MG63 (cell line): ENCODE measurements at places on chromosomes 7 and 10.
A peak's percentile ranks its signal among the peaks of the same experiment; 100 is the strongest.

DNA sequence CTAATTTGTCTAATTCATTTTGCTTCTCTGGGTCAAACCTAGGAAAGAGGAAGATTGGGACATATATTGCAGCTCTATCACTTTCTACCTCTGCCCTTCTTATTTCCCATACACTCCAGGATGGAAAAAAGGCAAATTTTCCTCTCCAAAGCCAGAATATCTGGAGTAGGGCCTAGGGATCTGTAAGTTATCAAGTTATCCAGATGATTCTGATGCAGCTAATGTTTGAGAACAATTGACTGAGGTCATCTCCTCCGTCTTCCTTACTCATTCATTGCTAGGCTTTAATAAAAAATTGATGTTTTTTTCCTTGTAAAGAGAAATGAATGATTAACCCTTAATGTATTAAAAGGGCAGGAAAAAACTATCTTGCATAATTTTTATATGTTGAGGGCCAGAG, 211.9 kb upstream of the GLI3 start:
- no peak for DNase-seq

DNA sequence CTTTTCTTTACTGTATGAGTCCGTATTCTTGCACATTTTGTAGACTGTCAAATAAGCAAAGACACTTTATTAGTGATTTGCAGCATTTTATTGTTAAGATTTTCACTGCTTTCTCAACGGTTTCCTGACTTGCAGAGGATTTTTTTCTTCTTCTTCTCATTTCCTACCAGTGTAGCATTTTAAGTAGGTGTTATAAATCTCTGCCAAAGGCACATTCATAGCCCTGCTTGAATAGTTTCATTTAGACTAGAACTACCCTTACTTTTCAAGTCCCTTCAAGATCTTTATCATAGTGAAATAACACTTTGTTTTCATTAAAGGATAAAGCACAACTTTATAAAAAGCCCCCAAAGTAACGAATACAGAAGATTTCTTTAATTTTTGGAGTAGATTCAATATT, 271.4 kb downstream of the TSPAN12 start:
- DNase-seq: no peak

DNA sequence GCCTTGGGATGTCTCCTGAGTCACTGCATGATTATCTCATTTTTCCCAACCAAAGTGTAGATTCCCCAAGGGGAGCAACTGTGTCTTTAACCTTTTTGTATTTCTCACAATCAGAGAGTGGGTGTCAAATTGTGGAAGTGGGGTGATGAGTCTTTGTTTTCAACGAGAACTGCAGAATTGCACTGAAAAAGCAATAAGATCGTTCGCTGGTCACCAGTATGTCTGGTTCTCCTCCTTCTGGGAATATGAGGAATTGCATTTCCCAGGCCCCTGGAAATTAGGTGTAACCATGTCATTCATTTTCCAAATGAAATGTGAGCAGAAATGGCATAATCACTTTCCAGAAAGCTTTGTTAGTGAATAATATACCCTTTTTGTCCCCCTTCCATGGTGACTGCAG, 326.9 kb downstream of the GPAM start:
- DNase-seq: no peak

DNA sequence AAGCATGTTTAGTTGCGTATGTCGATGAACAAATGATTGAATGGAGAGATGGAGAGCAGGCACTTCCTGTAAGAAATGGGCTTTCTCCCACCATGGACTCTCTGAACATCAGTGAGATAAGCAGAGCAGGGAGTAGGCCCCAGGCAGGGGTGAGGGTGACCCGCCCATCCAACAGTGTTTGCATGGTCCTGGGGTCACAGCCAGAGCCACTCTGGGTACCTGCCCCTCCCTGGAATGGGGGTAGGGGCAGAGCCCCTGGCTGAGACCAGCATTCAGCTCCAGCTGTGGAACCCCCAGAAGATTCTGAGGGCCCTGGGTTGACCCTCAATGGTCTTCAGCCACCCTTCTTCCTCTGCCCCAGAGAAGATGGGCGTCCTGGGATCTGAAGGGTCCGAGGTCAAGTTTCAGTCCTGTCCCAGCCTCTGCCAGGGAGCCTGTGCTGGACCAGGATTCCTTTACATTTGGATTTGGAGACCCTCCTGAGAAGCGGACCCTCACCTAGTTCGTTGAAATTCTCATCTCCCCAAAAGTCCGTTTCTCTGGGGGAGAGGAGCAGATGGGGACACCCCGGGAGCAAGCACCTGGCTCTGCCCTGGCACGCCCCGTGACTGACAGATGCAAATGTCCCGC, 2.4 kb upstream of the FGF8 start:
- no peak for DNase-seq

DNA sequence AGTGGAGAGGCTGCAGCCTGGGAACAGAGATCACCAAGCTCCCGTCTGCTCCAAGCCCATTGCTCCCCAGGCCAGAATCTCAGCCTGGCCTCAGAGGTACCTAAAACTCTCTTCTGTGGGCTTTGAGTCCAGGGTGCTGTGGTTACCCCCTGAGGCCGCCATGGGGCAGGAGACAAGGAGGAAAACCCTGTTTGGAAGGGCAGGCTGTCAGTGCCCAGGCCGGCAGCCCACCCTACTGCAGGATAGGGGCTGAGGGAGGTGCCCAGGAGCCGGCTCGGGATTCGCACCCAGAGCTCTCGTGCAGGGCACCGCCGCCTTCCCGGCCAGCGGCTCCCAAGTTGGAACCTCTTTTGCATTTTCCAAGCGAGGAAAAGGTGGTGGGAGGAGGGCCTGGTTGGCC, 24.5 kb downstream of the UNCX start:
- no peak for DNase-seq

- DNase-seq: peak; percentile 7
Measured at GRCh38 chr10:111973306-111973705, 210.3 kb downstream of the GPAM start.

DNA sequence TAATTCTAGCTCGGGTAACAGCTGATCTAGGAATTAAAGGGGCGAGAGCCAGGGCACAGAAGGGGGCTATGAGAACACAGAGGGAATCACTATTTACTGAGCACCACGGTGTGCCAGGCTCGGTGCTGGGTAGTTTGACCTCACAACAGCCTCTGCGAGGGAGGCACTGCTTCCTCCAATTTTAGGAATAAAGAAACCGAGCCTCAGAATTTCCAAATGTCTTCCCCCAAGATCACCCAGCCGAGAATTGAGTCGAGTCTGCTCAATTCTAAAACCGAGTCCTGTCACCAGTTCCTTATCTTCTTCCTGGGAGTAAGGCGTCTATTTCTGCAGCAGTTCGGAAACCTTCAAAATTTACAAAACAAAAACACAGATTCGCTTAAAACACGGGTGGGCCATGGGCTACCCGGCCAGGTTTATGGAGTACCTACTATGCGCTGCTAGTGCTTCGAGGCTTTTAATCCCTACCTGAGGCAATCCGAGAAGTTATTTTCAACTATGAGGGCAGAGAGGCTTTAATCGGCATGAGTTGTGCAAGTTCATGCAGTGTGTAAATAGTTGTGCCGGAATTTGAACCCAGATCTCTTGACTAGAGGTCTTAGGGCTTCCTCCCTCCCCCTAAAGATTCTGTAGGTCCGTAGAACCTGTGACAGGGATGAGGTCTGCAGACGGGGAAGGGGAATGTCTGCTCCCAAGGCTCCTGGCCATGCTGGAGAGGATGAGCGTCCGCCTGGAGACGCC, 872 bp upstream of the HMX2 start:
- no peak for DNase-seq

DNA sequence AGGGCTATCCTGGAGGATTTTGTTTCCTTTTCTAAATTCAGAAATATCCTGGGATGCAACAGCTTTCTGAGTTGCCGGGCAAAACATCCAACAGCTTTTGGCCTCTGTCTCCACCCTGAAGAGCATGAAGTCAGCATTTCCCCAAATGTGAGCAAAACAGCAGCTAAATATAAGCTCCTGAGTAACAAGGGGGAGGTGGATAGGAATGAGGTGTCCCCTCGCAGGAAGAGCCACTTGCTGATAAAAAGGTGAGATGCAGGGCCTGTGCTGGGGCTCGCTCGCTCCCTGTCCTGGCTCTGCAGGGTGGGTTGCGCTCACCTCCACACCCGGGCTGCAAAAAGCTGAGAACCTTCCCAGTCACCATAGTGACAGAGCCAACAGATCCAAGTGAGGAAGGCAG, 264.3 kb downstream of the ZEB1 start:
- no peak for DNase-seq

- no peak for DNase-seq
Measured at GRCh38 chr10:58424176-58424575, 39.0 kb downstream of the TFAM start.

- DNase-seq: no peak
Measured at GRCh38 chr7:46713868-46714596, 793.0 kb upstream of the IGFBP3 start.

GRCh38 chr10:3264161-3264761, 91.7 kb upstream of the PITRM1 start:
- DNase-seq: no peak

DNA sequence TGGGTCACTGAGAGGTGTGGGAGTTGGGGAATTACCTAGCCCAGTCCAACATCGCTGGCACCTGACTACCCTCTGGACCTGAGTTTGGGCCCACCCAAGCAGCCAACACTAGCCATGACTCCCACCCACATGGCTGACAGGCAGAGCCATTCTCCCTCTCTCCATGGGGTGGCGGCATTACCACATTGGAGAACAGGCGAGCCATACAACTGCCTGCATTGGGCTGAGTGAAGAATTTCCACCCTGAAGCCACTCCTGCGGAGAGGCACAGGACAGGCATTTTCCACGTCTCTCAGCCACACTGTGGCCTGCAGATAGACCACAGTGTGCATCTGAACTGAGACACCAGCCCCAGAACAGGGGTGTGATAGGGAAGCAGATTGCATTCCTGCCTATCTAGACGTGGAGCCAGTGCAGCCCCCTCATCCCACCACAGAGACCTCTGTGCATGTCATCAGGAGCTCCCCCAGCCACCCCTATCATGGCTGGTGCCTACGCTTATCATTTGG, 58.2 kb upstream of the ANTXRL start:
- peak; percentile 58 for DNase-seq

- DNase-seq: no peak
Measured at GRCh38 chr10:47378606-47379444, 5.3 kb downstream of the ZNF488 start.

- no peak for DNase-seq
Measured at GRCh38 chr10:97069026-97069425, 116.7 kb downstream of the SLIT1 start.

DNA sequence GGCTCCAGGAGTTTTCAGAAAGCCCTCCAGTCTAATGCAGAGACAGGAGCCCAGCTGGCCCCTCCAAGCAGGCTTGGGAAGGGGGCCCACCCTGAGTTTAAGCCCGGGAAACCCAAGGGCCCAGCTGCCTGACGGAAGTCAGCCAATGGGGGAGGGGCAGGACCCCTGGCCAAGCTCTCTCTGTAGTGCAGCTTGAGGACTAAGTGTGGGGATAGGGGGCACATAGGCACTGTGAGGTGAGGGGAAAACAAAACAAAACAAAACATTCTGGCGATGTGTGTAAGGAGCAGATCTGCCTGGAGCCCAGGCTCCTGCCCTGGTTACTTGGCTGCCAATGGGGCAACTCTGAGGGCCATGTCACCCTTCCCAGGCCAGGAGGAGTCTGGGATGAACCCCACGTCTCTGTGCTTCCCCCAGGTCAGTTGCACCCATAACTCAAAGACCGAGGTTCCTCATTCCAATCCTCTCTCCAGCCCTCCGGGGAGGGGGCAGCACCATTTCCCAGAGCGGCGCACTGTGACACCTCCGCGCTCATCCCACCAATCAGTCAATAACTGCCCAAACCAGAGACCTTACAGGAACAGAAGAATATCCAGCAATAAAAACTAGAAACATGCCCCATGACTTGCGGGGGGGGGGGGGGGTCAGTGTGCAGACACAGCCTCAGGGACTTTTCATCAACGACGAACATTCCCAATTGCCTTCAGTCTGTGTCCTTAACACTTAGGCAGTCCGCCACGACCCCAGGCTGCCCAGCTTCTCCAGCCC, 1.7 kb downstream of the CXCL12 start:
- DNase-seq: no peak

DNA sequence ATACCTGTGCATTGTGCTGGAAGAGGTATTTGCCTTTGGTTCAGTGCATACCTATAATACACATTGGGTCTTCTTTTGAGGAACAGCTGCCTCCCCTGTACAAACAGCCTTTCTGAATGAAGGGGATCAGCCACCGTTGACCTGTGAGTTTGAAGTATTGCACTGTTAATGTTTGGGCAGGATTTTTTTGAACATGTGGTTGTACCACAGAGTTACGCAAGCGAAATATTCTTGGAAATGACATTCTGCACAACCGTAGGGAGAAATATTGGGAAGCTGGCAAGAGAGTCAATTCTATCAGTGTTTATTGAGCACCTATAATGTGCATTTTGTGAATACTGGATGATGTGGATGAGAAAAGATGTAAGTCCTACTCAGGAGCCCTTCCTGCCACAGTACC, 270.6 kb downstream of the AUTS2 start:
- DNase-seq: no peak

DNA sequence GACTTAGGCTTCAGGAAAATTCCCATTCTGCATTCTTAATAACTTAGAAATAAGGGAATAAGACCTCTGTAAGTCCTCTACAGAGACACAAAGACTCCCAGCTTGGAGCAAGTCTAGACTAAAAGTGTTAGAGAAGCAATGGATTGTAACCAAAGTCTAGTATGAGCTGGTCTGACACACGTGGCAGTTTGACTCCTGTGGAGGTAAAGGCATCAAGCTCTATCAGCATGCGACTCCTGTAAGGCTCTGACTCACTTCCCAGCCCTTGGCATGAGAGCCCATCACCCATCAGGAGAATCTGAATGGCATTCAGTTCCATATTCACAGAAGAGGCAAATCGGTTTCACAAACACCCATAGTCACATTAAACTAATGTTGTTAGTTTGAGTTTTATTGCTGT, 4.4 kb upstream of the VSTM4 start:
- peak; percentile 56 for DNase-seq

DNA sequence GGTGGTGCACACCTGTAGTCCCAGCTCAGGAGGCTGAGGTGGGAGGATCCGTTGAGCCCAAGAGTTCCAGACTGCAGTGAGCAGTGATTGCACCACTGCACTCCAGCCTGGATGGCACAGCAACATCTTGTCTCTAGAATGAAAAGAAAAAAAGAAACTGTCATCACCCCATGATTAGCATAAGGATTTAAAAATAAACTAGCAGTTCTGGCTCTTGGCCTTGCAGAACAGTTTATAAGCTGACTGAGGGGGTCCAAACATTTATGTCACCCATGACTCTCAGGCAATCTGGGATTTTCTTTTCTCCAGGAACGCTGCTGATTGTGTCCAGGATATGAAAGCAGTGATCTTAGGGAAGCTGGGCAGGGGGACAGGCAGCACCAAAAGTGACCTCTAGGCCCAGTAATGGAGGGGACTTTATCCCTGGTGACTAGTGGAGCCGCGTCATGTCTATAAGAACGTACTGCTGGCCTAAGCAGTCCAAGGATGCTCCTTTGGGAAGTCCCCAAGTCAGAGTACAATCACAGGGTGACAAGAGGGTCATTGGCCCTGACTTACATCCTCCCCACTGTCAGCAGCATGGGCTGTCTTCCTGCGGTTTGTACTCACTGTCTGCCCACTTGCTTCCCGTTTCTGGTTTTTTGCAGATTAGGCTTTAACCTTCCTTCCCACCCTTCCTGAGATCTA, 177.4 kb downstream of the ARHGAP12 start:
- DNase-seq: no peak
